ENCODE measurements at places on chromosomes 6 and 20. TPM values are rescaled to one million over a fixed set of nuclear protein-coding genes. Genes with fewer than 3 reads are reported as not detected.

EYS gene
- total RNA-seq = 0.13 TPM

MUCL3 gene
- not detected for total RNA-seq

TRIM31 gene
- not detected for total RNA-seq

DNA sequence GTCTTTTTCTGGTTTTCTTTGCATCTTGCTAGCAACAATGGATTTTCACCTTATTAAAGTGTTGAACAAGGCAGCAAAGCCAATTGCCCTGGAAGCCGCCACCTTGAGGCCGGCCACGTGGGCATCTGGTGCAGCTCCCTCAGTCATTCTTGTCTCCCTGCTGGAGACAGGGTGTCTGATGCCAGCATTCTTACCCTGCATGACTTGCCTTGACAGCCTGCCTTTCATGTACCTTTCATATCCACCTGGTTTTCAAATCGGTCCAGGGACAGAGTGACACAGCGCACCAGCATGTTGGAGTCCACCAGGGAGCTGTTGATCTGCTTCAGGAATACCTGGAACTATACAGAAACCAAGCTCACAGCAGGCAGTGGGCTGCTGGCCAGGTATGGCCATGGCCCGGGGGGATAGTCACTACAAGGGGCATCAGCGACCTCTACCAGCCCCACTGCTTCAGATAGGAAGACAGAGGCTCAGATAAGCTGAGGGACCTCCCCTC, 49.8 kb downstream of the MYH7B start:
- peaks cover 99% of the 10 kb centered on the region for H3K36me3 ChIP-seq
- DNase-seq = no peak
- no peaks in the 10 kb centered on the region for H3K27me3 ChIP-seq
- no peak overlapping the region for H3K27ac ChIP-seq

DNA sequence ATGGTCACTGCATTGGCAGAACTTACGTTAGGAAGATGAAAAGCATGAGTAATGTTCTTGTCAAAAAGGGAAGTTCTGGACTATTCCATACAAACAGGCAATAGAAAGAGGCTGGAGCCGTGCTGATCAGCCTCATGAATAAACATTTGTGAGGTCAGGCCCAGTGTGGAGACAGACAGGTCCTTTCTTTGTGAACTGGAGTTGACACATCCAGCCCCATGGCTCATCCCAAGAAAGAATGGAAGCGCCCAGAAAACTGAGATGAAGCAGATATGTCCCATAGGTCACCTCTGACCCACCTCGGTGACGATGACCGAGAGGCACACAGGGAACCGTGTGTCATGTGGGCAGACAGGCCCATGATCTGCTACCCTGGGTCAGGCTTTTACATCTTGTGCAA, 276.0 kb upstream of the SGK1 start:
- no peak for DNase-seq
- H3K4me1 ChIP-seq = no peaks in the 10 kb centered on the region
- H3K27me3 ChIP-seq = no peaks in the 10 kb centered on the region
- no peak overlapping the region for H3K27ac ChIP-seq
- H3K36me3 ChIP-seq = no peaks in the 10 kb centered on the region

GRCh38 chr20:35718972-35719635, 19.9 kb downstream of the ROMO1 start:
- DNase-seq = no peak
- no peak overlapping the region for H3K27ac ChIP-seq
- H3K27me3 ChIP-seq = no peaks in the 10 kb centered on the region
- no peaks in the 10 kb centered on the region for H3K4me1 ChIP-seq
- H3K4me3 ChIP-seq = no peak overlapping the region

GRCh38 chr20:52867305-52867704, 104.9 kb upstream of the TSHZ2 start:
- no peaks in the 10 kb centered on the region for H3K27me3 ChIP-seq
- H3K27ac ChIP-seq = no peak overlapping the region
- no peaks in the 10 kb centered on the region for H3K36me3 ChIP-seq
- no peak for DNase-seq
- no peaks in the 10 kb centered on the region for H3K4me1 ChIP-seq

- peak; percentile 81 for DNase-seq
- H3K27ac ChIP-seq = no peak overlapping the region
- no peaks in the 10 kb centered on the region for H3K4me1 ChIP-seq
- H3K36me3 ChIP-seq = peaks cover 76% of the 10 kb centered on the region
These were observed 71.4 kb upstream of the TULP1 start for GRCh38 chr6:35583893-35584688.

- H3K4me3 ChIP-seq = no peak overlapping the region
- no peaks in the 10 kb centered on the region for H3K4me1 ChIP-seq
- H3K27ac ChIP-seq = no peak overlapping the region
- no peak for DNase-seq
- H3K36me3 ChIP-seq = no peaks in the 10 kb centered on the region
- H3K27me3 ChIP-seq = no peaks in the 10 kb centered on the region
These were observed 328.8 kb upstream of the MANEA start for GRCh38 chr6:95248499-95248898.

GRCh38 chr6:10315034-10315433, 99.8 kb downstream of the TFAP2A start:
- H3K36me3 ChIP-seq = no peaks in the 10 kb centered on the region
- H3K4me3 ChIP-seq = no peak overlapping the region
- peaks cover 20% of the 10 kb centered on the region for H3K4me1 ChIP-seq
- DNase-seq = no peak
- H3K27me3 ChIP-seq = peaks cover 4% of the 10 kb centered on the region
